ENCODE measurements at places on chromosomes 2 and 18. TPM values are rescaled to one million over a fixed set of nuclear protein-coding genes. Genes with fewer than 3 reads are reported as not detected.

DNA sequence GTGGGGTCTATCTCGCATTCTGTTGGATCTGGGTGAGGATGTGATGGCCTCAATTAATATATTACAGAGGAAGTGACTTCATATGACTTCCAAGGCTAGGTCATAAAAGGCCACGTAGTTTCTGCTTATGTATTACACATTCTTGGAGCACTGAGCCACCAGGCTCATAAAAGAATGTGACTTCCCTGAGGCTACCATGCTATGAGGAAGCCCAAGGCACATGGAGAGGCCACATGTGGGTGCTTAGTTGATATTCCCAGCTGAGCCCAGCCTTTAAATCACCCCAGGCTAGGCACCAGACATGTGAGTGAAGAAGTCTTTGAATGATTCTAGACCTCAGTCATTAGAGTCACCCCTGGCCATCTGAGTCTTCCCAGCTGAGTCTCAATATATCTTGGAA is 13.3 kb upstream of the REEP1 start:
- no peak for DNase-seq

- peak; percentile 90 for DNase-seq
Observed at GRCh38 chr2:96554293-96555145, 18.0 kb downstream of the ARID5A start.

- no peak for DNase-seq
Observed at GRCh38 chr2:179240481-179241451, 23.9 kb downstream of the SESTD1 start.

SERPINB4 gene
- total RNA-seq: not detected

DNA sequence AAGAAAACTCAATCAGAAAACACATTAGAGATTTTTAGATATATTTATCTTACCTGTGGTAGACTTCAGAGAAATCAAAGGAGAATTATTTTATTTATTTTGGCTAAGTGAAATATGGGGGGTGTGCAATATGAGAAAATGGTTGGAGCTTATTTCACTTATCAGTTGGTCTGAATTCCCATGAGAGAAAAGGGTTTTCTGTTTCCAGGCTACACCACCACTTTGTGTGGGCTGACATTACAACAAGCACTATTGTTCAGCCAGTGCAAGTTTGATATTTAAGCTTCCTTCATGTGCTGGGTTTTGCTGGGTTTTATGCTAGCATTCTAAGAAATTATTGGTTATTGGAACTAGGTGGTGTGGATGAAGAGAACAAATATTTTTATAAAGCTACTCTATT is 33.5 kb downstream of the RMND5A start:
- no peak for DNase-seq

- DNase-seq: no peak
Observed at GRCh38 chr18:72194072-72194471, 350.1 kb downstream of the CBLN2 start.

- no peak for DNase-seq
Observed at GRCh38 chr2:31207790-31208189, 9.5 kb downstream of the CAPN14 start.

LYG2 gene
- total RNA-seq: not detected

DNA sequence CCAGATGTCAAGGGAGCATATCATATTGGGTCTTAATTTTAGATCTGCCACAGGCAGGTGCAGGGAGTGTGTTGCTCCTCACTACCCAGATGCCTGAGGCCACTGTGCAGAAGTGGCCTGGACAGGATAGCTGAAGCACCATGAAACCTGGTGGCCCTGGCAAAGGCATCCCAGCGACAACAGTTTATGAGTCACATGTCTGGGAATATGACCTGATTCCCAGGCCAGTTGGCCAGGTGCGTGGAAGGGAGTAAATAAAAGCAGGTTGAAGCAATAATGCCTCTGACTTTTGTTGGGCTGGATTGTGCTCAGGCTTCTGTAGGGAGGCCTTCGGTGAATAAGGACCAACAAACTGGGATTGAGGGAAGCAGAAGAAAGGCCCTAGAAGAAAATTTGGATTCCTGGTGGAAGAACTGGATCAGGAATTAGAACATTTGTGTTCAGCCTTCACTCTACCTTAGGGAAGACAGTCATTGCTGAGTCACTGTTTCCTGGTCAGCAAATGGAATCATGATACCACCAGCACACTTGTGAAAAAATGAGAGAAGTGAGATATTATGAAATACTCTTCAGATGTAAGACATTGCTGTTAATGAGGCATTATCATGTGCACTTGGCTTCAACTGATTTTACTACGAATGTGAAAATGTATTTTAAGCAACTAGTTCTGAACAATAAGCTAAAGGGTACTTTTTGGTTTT is 78.4 kb upstream of the ZNF516 start:
- no peak for DNase-seq

- no peak for DNase-seq
Observed at GRCh38 chr2:169013628-169014026, 17.5 kb downstream of the ABCB11 start.

ADD2 gene
- 1.6 TPM for total RNA-seq

DNA sequence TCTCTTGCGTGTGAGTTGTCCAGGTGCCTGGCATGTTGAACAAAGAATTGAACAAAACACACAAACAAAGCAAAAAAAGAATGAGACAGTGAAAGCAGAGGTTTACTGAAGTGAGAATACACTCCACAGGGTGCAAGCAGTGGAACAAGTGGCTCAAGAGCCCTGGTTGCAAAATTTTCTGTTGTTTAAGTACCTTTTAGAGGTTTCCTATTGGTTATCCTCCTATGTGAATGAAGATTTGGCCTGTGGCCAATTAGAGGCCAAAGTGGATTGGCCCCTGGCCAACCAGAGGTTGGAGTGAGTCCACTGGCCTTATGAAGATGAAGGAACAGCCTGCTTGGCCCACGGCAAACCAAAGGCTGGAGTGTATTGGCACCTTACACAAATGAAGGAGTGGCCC is 1188.5 kb upstream of the NRXN1 start:
- DNase-seq: no peak

GRCh38 chr2:241279413-241279812 is 36.1 kb downstream of the HDLBP start:
- DNase-seq: no peak

DNA sequence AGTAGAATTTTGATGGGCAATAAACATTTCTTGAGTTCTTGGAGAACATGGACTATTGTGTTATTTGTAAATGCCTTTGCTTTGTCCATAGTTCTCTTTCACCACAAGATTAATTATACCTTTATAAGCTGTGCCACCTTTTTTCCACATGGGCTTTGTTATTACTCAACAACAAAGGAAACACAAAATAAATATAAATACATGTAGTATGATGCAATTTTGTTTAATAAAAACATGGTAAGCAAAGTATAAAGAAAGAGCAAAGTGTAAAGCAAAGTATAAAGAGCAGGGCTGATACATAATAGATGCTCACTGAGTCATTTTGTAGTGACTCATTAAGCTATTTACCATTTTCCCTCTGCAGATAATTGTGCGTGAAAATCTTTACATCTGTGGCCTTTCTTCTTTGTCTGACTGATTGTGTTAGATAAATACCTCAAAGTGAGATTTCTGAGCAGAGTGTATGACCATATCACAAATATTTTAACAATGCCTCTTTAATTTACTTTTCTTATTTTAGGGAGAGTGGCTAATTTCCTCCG is 80.9 kb downstream of the CERS6 start:
- no peak for DNase-seq

GRCh38 chr18:32373995-32374394 is 96.7 kb downstream of the GAREM1 start:
- DNase-seq: no peak

DNA sequence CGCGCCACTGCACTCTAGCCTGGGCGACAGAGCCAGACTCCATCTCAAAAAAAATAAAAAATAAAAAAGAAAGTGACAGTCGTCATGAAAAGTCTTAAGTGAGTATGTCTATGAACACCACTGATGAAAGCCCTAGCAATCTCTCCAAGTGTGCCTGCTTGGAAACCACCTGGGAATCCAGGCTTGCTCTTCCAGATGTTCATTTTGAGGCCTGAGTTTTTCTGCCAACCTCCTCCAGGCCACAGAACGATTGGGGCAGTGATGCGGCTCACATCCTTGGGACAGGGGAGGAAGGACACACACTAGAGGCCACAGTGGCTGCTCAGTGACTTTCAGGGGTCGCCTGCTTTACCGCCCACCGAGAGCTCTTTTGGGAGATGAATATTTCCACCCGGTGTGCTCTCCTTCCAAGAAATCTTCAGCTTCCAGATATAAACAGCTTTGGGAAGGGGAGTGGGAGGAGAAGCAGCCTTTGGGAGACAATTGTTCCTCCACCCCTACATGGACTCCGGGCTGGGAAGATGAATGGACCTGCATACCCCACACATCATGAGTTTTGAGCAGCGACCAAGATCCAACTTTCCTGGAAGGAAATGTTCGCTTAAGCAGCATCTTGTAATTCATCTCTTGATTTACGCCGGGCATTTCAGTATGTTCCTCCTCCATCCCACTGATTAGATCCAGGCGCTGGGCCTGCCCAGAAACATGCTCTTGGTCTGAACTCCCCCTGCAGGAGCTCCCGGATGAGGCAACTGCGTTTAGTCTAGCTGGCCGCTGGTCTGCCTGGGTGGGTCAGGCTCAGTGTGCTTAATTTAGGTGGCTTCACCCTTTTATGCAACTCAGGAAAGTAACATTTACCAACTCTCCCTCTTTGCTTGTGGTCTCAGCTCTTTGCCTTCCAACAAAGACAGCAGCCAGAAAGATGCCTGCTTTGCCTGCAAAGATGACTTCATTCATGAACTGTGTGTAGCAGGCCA is 6.2 kb upstream of the ARMC9 start:
- DNase-seq: peak; percentile 85

- no peak for DNase-seq
Observed at GRCh38 chr18:69628774-69629359, 228.2 kb downstream of the DOK6 start.

DNA sequence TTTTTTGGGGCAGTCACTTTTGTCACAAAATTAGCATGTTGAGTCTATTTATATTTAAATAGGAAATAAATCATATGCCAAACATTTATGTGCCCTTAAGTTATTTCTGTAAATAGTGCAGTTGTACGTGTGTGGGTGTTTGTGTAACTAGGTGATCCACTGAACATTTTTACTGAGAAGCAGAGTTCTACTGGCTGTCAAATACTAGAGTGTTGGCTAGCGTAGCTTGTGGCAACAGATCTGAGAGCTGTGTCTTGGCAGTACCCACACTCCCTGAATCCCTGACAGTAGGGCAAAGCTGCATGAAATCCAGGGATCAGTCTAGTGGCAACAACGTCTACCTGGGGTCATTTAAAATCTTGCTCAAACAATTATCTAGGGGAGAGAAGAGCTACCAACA is 273.1 kb upstream of the SLC8A1 start:
- DNase-seq: no peak

PER2 gene
- 13.0 TPM for total RNA-seq

DNA sequence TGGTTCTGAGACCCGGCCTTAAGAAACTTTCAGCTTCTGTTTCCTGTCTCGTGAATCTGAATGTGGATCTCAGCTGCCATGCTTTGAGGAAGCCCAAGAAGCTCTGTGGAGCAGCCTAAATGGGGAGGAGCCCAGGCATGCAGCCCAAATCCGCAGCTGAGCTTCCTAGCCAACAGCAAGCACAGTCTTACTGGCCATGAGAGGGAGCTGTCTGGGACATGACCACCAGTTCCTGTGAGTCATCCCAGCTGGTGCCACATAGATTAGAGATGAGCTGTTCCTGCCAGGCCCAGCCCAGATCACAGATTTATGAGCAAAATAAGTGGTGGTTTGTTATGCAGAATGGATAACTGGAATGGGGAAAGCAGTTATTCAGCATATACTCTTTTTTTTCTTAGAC is 224.4 kb upstream of the APCDD1 start:
- DNase-seq: no peak

- DNase-seq: no peak
Observed at GRCh38 chr2:9110893-9111569, 95.6 kb upstream of the ASAP2 start.

DNA sequence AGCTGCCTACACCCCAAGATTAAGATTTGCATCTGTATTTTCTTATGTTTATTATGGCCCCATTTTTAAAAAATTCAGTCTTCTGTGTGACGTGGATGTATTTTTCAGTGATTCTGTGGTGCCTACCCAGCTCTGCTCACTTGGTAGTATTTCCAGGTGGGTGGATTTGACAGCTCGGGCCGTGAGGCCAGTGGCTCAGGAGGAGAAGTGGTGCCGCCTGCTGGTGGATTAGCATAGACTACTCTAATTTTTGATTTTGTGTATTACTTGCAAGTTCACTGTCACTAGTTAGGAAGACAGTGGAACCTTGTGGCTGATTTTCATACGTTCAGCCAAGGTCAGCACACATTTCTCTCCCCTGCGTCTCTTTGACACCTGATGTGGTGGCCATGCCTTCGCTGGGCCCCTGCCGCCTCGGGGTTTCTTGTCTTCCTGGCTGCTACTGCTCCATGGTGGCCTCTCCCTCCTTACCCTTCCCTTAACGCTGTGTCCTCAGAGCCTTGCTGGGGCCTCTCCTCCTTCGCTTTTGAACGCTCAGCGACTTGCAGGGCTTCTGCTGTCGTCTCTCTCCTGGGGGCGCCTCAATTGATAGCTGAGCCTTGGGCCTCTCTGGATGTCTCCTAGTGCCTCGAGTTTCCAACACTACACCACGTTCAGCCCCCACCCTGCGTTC is 89.4 kb downstream of the DGKD start:
- peak; percentile 80 for DNase-seq

DNA sequence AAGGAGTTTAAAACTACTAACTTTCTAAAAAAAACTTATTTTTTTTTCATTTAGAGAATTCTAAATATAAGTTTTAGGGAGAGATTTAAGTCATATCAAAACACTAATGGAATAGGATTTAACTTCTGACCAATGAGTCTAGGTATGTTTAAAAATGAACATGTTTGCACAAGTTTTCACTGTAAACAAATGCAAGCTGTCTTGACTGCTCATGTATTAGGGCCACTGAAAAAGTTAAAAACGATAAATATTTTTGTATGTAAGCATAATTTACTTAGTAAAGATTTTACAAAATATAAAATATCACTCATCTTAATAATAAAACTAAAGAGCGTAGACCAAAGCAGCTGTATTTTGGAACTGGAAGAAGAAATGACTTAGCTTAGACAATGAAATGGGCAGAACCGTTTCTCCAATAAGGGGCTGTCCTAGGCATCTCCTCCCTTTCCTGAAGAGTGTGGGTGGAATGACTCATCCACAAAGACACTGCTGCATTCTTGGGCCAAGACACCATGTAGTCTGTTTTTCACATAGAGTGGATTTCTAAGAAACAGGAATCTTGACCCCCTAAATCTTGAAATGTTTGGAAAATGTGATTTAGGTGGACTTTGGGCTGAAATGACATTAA is 118.8 kb downstream of the MEP1B start:
- no peak for DNase-seq

UGT1A5 gene
- total RNA-seq: not detected

GRCh38 chr2:155747531-155747930 is 585.0 kb downstream of the NR4A2 start:
- no peak for DNase-seq

DNA sequence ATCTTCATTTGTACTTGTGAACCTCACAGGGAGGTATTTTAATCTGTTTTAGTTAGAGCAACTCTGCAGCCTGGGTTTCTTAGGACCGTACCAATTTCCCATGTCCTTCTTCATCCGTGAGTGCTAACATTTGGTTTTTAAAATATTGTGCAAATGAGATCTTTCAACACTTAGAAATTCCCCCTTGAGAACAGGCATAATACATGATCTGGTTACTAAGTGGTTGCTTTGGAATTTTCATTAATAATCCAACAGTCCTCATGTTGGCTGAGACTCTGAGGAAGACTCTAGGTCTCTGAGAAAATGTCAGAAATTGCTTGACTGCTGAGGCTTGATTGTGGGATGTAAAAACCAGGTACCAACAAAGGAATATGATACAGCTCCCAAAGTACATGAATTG is 125.6 kb upstream of the CDCA7 start:
- DNase-seq: no peak

- DNase-seq: no peak
Observed at GRCh38 chr2:159074605-159075004, 106.2 kb downstream of the TANC1 start.
